ENCODE measurements at places on chromosomes 7 and 10.
A peak's percentile ranks its signal among the peaks of the same experiment; 100 is the strongest.

- H3K27ac ChIP-seq, result no peak overlapping the region
- H3K36me3 ChIP-seq, result no peaks in the 10 kb centered on the region
- H3K4me3 ChIP-seq, result no peak overlapping the region
- H3K4me1 ChIP-seq, result no peaks in the 10 kb centered on the region
- DNase-seq, result no peak
- no peaks in the 10 kb centered on the region for H3K27me3 ChIP-seq
Observed at GRCh38 chr10:133440633-133441285, 13.0 kb upstream of the SCART1 start.

GRCh38 chr7:79454361-79454960, 994 bp upstream of the MAGI2 start:
- H3K27me3 ChIP-seq, result peaks cover 23% of the 10 kb centered on the region
- H3K4me3 ChIP-seq, result peak overlapping the region; percentile 46
- peak overlapping the region; percentile 77 for H3K27ac ChIP-seq
- no peaks in the 10 kb centered on the region for H3K4me1 ChIP-seq

DNA sequence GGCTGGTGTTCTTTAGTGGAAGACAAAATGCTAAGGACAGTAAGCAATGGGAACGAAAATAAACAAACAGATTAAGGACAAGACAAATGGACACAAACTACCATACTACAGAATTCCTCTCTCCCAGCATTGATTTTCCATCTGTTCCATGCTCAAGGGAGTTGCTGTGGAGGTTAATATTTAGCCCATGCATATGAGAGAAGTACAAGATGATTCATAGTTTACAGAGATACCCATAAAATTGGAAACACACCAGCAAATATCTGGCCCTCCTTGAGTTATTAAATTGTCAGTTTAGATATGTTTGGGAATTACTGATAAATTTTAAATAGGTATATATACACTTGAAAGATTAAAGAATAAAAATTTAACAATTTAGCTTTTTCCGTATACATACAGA, 69.8 kb downstream of the GLI3 start:
- no peaks in the 10 kb centered on the region for H3K27me3 ChIP-seq
- no peaks in the 10 kb centered on the region for H3K4me1 ChIP-seq
- no peaks in the 10 kb centered on the region for H3K36me3 ChIP-seq
- no peak for DNase-seq
- H3K27ac ChIP-seq, result no peak overlapping the region
- H3K4me3 ChIP-seq, result no peak overlapping the region

DNA sequence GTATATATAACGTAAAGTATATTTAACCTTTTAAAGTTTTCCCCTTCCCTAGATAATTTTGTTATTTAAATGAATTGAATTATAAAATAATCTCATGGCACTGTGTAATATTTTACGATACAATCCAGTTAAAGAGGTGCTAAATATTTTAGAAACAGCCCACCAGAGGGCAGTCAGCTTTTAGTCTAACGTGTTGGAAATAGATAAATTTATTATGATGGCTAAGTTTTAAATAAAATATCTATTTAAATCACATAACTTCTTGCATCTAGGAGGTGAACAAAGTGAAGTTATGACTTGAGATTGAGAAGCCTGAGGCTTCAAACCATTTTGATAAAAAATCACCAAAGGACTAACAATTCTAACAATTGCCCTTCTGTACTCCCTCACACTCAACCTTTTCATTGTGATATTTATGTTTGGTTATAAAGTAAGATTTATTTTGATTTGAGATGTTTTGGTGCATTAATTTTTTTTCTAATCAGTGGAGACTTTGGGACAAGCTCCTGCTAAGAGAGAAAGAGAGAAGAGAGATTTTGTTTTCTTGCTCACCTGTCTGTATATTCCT, 171.5 kb upstream of the SP4 start:
- H3K27ac ChIP-seq, result no peak overlapping the region
- H3K27me3 ChIP-seq, result peaks cover 9% of the 10 kb centered on the region
- no peaks in the 10 kb centered on the region for H3K36me3 ChIP-seq
- no peaks in the 10 kb centered on the region for H3K4me1 ChIP-seq
- H3K4me3 ChIP-seq, result no peak overlapping the region

DNA sequence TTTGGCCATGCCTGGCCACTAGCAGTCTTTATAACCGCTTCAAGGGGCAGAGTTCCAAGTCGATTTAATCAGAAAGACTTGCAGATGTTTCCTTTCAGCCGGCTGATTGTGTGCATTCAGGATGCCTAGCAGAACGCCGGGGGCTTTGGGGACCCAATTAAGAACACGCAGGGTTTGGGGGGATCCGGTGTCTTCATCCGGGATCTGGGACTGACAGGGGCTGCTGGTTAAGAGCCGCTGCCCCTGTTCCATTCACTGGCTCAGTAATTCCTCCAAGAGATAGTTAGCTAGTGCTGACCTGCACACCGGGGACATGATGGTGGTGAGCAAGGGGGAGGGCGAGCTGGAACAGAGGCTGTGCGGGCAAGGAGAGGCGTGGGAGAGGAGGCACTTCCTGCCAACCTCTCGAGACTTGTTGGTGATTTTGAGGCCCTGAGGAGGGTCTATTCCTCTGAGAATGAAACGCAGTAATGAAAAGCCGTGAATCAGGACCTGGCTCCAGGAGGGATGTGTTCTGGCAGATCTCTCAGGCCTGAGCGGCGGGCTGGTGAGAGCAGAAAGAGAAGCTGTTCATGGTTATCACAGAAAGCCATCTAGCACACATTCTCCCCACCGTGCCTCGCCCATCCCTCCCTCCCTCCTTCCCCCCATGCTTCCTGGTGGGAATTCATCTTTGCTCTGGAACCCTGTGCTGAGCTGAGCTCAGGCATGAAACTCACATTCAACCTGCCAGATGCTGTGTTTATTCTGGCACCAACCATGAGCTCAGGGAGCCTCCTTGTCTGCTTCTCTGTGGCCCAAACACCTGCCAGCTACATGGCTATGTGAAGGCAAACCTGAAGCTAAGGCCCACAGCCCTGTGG, 152.0 kb downstream of the CCDC3 start:
- no peak overlapping the region for H3K27ac ChIP-seq
- H3K36me3 ChIP-seq, result no peaks in the 10 kb centered on the region
- no peak overlapping the region for H3K4me3 ChIP-seq
- no peaks in the 10 kb centered on the region for H3K27me3 ChIP-seq
- peak; percentile 11 for DNase-seq

- no peaks in the 10 kb centered on the region for H3K27me3 ChIP-seq
- no peak overlapping the region for H3K27ac ChIP-seq
- no peaks in the 10 kb centered on the region for H3K36me3 ChIP-seq
- no peaks in the 10 kb centered on the region for H3K4me1 ChIP-seq
- no peak for DNase-seq
Observed at GRCh38 chr10:43093423-43094076, 16.7 kb downstream of the RET start.

DNA sequence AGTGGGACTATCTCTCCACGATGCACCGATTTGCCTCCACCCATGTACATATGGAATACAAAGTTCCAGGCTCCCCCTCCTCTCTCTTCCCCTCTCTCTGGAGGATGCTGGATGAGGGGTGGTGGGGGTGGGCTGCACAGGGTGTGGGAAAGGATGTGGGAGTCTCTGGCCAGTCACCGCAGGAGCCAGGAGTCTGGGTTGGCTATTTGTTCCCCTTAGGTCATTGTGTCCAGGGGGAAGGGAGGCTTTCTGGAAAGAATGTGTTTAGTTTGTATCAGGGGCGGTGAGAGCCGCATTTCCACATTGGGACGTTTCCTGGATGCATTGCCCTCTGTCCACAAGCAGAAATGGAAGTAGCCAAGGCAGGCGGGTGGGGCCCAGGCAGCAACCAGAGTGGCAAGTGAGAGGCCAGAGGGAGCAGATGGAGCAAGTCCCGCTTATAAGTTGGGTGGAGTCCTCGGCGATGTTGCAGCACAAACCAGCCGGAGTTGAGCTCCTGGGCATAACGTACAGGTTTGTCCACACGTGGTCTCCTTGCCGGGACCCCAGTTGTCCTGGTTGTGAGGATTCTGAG, 63.3 kb downstream of the ZNF777 start:
- DNase-seq, result no peak
- H3K4me1 ChIP-seq, result no peaks in the 10 kb centered on the region
- H3K36me3 ChIP-seq, result no peaks in the 10 kb centered on the region
- H3K27me3 ChIP-seq, result no peaks in the 10 kb centered on the region
- H3K4me3 ChIP-seq, result no peak overlapping the region
- no peak overlapping the region for H3K27ac ChIP-seq

GRCh38 chr10:82778908-82779307, 903.9 kb downstream of the NRG3 start:
- no peak overlapping the region for H3K4me3 ChIP-seq
- H3K27ac ChIP-seq, result no peak overlapping the region

DNA sequence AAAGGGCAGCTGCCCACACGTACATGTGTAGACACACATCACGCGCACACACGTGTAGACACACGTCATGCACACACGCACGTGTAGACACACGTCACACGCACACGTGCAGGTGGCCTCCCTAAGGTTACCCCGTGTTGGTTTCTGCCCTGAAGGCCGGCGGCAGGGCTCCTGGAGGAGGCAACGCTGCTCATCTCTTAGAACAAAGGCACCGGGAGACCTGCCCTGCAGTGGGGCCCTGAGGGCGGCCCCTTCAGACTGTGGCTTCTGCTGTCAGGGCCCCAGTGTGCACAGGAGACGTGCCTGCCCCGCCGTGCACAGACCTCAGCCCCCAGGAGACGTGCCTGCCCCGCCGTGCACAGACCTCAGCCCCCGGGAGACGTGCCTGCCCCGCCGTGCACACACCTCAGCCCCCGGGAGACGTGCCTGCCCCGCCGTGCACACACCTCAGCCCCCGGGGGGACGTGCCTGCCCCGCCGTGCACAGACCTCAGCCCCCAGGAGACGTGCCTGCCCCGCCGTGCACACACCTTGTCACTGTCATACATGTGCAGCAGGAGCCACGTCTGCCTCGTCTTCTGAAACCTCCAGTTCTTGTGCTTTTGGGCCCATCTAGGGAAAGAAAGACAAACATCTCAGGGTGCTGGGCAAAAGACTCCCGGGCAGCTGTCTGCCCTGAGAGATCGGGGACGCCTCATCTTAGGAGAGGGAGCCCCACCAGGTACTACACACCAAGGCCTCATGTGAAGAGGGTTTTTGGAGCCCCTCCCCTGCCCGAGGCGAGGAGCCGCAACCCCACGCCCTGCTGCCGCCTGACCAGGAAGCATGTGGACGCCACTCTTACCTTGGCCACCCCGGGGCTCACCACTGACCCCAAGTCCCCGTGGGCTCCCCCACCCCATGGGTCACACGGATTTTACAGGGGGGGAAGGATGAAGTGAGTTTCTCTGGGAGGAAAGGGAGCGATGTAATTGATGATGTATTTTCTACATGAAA, 17.3 kb downstream of the CYP2W1 start:
- H3K27ac ChIP-seq, result no peak overlapping the region
- no peak overlapping the region for H3K4me3 ChIP-seq
- no peaks in the 10 kb centered on the region for H3K27me3 ChIP-seq
- no peak for DNase-seq

DNA sequence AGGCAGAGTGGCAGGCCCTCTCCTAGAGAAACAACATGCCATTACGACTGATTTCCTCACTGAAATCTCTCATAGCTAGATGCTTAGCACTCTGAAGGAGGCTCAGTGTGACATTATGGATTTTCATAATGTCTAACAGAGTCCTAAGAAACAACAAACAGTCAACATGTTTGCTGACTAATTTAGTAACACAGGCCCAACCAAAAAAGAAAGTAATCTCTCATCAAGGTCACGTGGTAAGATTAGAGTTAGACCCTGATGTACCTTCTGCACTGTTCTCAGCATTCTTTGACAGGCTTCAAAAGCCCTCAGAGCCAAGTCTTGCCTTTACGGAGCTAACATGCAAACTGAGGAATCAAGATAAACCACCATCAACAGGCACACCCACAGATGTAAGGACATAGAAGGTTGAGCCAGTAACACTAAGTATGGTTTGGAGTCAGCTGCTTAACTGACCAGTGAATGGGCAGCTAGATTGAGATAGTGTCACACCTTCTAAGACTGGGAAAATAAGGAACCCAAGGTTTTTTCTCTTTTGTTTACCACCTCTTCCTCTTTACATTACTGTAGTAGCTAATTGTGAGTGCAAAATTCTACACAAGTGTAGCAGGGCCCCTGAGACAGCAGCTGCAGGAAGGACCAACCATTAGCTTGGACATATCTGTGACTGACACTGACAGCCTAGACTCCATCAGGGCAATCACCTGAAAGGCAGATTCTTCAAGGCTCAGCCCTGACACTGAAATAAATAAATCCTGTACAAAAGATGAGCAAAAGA, 15.3 kb upstream of the KCNIP2 start:
- no peak for DNase-seq
- H3K4me1 ChIP-seq, result no peaks in the 10 kb centered on the region
- H3K36me3 ChIP-seq, result no peaks in the 10 kb centered on the region
- no peak overlapping the region for H3K27ac ChIP-seq

GRCh38 chr10:35573796-35574195, 31.3 kb upstream of the GJD4 start:
- no peaks in the 10 kb centered on the region for H3K27me3 ChIP-seq
- H3K4me1 ChIP-seq, result no peaks in the 10 kb centered on the region
- H3K4me3 ChIP-seq, result no peak overlapping the region
- no peak overlapping the region for H3K27ac ChIP-seq

DNA sequence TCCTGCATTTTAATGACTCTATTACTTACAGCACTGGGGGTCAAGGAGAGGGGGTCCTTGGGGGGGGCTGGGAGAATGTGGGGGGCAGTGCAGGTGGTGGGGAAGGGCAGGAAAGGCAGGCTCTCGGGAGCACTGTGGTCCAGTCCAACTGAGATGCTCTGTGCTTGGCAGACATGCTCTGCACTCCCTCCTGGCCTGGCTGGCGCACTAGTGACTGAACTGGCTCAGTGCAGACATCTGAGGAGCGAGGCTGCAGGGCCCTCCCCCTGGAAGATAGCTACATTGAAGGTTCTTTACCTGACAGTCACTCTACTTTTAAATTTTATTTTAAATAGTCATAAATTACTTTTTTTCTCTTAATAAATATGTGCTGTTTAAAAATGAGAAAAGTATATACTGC, 105.7 kb downstream of the NEURL1 start:
- no peaks in the 10 kb centered on the region for H3K36me3 ChIP-seq
- no peaks in the 10 kb centered on the region for H3K4me1 ChIP-seq
- no peak overlapping the region for H3K27ac ChIP-seq
- DNase-seq, result no peak
- no peak overlapping the region for H3K4me3 ChIP-seq
- H3K27me3 ChIP-seq, result no peaks in the 10 kb centered on the region

- no peak overlapping the region for H3K27ac ChIP-seq
- H3K36me3 ChIP-seq, result no peaks in the 10 kb centered on the region
- H3K4me1 ChIP-seq, result no peaks in the 10 kb centered on the region
- H3K27me3 ChIP-seq, result no peaks in the 10 kb centered on the region
Observed at GRCh38 chr10:19944911-19945663, 128.9 kb downstream of the PLXDC2 start.
